Stimulated activated CD4-positive, alpha-beta T cell treated with anti-CD3 and anti-CD28 coated beads, Interleukin-15, amount 100 ng/mL, for 1 hour (primary cell): ENCODE measurements at places on chromosomes 1 and 21.

DNA sequence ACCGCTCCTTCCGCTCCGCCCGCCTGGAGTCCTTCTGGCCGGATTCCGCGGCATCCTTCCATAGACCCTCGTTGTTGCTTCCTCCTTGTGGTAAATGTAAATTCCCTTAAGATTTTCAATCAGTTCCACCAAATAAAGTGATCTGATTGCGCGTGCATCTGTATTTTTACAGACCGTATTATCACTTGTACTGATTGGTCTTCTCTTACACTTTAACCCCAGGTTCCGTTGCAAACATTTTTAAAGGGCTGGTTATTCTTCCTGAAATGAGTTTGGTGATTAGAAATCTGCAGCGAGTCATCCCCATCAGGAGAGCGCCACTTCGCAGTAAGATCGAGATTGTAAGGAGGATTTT, 483 bp downstream of the YBEY start:
- DNase-seq, result no peak

DNA sequence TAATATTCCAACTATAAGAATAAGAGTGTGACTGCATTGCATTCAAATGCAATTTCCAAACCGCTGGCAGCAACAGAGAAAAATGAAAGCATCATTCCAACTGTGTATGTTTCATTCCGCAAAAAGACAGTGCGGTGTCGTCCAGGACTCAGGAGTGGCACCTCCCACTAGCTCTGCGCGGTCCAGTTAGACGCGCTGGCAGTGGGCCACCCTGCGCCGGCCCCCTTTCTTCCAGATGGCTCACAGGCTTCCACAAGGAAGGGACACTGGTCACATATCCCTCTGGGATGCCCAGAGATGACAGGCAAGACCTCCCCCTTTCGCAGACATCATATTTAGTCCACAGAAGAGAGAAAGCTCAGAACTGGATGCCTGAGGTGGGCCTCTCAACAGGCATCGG, 11.9 kb downstream of the WRAP73 start:
- DNase-seq, result no peak

GRCh38 chr1:64031236-64031635, 172.2 kb upstream of the UBE2U start:
- no peak for DNase-seq

- no peak for DNase-seq
Measured at GRCh38 chr1:61050541-61051442, 31.6 kb upstream of the NFIA start.

GRCh38 chr1:90802622-90803021, 85.5 kb upstream of the BARHL2 start:
- no peak for DNase-seq

- no peak for DNase-seq
Measured at GRCh38 chr1:174800216-174800851, 199.4 kb upstream of the CACYBP start.

GRCh38 chr1:21608798-21609197, 60.4 kb downstream of the RAP1GAP start:
- no peak for DNase-seq
